ENCODE measurements at places on chromosomes 2 and 18. TPM values are rescaled to one million over a fixed set of nuclear protein-coding genes. Genes with fewer than 3 reads are reported as not detected.

SLC5A7 gene
- total RNA-seq = under 0.01 TPM

SOS1 gene
- total RNA-seq = 10.0 TPM

RAD51AP2 gene
- not detected for total RNA-seq

FARSB gene
- total RNA-seq = 9.3 TPM

ABCG8 gene
- total RNA-seq = not detected

DOCK10 gene
- total RNA-seq = 176 TPM

PAX8 gene
- total RNA-seq = 0.31 TPM

Measured in mononuclear cell (primary cell).